ENCODE measurements at places on chromosomes 1 and 21.

- no peak for DNase-seq
Observed at GRCh38 chr1:228274452-228275178, 66.8 kb downstream of the OBSCN start.

DNA sequence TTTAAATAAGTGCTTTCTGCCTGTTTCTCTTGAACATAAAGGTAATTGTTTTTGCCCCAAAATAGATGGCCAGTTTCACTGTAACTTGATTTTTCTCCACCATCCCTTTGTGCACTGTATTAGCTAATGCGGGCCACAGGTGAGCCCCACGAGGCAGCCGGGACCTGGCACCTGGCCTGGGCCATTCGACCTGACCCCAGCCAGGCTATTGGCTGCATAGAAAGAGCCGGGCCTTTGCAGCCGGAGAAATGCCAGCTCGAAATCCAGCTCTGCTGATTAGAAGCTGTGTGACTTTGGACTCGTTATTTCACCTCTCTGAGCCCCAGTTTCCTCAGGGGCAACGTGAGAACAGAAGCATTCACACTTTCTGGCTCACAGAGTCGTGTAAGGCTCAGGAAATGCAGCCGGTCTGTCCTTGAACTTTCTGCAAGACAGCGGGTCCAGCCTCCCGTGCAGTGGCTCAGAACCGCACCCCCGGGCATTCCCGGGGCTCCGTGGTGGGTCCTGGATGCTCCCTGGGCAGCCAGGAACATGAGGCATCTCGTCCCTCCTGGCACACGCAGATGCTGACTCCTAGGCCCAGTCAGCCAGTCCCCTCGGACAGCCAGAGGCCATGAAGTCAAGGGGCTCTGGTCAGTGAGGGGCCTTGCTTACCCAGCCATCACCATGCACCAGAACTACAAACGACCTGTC is 37.4 kb upstream of the ACTRT2 start:
- DNase-seq: no peak

DNA sequence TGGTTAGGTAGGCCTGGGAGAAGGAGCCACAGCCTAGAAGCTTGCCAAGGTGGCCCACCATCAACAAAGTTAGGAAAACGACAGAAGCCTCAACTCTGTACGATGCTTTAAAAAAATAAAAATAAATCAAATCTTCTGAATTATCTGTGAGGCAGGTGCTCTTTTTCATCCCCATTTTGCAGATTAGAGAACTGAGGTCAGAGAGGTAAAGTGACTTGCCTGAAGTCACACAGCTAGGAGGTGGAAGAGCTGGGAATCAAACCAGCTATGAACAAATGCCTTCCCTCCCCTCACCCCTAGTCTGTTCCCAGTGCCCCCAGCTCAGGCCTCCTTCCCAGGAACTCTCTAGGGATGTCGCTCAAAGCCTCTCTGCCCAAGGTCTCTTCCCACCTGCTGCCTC is 30.4 kb downstream of the EPHA2 start:
- DNase-seq: no peak

- DNase-seq: peak; percentile 22
Observed at GRCh38 chr1:215793180-215793579, 226.1 kb downstream of the KCTD3 start.

DNA sequence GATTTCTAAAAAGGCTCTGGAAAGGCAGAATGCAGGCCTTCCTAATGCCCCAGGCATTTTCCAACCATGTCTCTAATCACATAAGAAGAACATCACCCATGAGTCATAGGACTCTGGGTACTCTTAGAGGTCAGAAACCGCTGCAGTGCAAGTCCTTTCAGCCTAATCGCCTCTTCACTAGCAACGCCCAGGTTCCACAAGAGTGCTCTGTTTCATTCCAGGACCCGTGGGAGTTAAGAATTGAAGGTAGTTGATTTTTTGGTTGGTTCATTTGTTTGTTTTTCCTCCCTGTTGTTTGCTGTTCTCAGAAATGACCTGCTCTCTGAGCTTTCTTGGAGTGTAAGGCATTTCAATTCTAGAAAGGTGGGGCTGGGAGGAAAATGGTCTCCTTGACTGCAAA is 123.2 kb downstream of the NR5A2 start:
- DNase-seq: peak; percentile 51

DNA sequence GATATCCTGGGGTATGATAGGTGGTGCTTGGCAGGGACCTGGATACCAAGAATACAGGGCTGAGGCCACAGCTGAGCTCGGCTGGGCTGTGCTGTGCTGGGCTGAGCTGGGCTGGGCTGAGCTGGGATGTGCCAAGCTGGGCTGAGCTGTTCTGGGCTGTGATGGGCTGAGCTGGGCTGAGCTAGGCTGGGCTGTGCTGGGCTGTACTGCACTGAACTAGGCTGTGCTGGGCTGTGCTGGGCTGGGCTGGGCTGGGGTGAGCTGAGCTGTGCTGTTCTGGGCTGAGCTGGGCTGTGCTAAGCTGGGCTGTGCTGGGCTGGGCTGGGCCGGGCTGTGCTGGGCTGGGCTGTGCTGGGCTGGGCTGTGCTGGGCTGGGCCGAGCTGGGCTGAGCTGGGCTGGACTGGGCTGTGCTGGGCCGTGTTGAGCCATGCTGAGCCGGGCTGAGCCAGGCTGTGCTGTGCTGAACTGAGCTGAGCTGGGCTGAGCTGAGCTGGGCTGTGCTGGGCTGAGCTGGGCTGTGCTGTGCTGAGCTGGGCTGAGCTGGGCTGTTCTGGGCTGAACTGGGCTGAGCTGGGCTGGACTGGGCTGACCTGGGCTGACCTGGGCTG is 94.7 kb upstream of the ACTRT2 start:
- DNase-seq: no peak

DNA sequence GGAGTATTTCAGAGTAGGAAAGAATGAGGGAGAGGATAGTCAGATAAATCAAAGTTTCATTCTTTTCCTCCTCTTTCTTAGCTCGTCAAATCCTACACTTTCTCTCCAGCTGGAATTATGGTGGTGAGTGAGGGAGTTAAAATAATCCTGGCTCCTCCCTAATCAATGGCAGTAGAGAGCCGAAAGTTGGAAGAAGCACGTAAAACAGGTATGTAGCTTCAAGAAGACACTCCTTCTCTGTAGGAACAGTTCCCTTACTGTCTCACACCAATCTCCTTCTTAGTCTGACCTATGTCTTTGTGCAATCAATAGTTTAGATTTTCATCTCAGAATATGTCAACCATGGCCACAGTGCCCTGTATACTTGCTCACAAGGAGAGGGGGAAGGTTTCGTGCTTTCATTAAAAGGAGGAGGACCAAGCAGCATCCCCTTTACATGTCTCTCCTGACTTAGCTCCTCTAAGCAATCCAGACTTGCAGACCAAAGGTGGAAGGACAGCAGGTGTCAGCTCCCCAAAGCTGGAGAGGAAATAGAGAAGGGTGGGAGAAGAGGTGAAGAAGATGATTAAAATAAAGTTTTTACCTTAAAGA is 878 bp downstream of the MINDY1 start:
- DNase-seq: peak; percentile 25

GRCh38 chr1:39737546-39738169 is 1.0 kb upstream of the PPIE start:
- no peak for DNase-seq

- DNase-seq: no peak
Observed at GRCh38 chr1:233656032-233656635, 42.2 kb downstream of the KCNK1 start.

GRCh38 chr1:47172782-47173181 is 17.1 kb downstream of the PDZK1IP1 start:
- no peak for DNase-seq

GRCh38 chr1:174789399-174789798 is 210.3 kb upstream of the CACYBP start:
- no peak for DNase-seq

DNA sequence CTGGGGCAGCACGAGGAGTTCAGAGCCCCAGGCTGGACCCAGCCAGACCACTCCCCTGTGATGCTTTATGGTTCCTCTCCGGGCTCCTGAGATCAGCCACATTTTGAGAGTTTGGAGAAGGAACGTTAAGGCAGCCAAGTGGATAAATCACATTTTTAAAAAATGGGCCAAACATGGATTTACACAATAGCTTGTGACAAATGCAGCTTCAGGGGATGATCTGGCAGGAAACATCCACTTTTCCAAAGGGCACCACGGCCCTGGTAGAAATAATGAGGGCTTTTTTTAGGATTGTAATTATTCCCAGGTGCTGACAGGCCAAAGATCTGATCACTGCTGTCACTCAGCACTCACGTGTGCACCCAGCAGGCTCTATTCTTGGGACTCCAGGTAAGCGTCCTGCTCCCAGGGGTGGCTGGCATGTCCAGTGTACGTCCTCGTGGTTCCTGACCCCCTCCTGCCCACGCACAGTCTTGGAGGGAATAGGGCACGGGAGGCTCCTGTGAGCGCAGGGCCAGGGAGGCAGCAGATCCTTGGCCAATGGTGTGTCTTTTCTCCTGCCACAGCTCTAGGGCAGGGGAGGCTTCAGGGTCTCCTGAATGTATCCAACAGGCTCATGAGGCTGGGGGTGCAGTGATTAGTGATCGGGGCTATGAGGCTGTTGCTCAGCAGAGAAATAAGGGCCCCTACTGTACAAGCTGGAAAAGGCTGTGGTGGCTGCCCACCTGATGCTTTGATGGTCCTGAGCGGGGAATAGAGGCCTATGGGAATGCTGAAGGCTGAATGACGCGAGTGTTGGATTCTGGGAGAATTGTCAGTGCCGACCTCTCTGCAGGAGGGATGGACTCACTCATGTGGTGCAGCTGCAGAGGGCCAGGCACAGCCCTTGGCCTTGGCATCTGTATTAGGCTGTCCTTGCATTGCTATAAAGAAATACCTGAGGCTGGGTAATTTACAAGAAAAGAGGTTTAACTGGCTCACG is 415.7 kb downstream of the PTPRU start:
- no peak for DNase-seq

DNA sequence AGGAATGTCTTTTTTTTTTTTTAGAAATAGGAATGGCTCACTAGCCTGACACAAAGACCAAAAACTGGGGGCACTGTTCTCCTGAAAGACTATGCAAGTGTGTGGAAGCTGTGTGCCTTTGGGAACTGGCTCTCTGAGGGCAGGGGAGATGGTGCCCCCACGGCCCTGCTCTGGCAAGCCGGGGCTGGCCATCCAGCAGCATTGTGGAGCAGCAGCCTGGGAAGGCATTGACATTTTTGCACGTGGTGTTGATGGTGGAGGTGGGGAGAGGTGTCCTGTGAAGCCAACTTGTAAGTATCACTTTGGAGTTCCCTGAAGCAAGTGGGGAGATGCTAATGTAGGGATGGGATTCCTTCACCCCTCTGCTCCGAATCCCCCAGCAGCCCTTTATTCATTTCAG is 460.1 kb downstream of the RPS6KC1 start:
- no peak for DNase-seq

DNA sequence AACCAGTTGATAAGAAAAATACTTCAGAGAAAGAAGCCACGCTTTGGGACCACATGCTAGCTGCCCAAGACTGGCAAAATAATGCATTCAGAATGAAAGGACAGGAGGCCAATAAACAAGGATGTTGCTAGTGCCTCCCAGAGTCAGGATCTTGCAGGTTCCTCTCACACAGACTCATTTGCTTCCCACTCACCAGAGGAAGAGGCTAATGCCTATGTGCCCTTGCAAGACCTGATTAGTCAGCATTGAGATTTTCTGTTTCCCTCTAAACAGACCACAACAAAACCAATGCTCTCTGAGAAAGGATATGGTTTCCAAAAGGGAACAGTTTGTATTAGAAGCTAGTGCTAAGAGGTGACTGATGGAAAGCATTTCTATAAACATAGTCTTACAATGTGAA is 85.7 kb downstream of the NRDC start:
- DNase-seq: peak; percentile 5

DNA sequence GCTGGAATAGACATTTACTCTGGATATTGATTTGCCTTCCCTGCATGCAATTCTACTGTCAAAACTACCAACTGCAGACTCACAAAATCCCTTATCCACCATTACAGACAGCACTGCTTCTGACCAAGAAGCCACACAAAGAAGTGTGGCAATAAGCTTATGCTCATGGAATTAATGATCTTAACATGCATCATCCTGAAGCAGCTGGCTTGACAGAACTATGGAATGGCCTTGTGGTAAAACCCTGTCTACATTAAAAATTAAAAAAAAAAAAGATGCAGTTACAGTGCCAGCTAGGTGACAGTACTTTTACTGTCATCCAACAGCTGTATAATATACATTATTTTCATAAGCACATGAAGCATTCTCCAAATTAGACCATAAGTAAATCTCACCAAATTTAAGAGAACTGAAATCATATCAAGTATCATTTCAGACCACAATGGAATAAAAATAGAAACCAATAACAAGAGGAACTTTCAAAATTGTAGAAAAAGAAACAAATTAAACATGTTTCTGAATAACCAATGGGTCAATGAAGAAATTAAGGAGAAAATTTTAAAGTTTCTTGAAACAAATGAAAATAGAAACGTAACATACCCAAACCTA is 70.7 kb downstream of the SCMH1 start:
- DNase-seq: no peak

DNA sequence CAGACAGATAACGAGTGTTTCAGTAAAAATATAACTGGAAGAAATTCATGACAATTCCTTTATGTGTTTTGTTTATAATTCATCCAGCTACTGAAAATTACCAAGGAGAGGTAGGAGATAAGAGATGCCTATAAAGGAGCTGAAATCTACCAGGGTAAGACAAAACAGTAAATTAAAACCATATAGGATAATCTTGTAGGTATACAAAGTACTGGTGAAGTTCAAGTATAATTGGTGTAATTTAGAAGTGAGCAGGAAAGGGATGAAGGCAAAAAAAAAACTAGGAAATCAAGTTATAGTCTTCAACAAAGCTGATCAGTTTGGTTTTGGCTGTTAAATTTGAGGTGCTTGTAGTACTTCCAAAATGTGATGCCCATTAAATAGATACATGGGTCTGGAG is 1.2 kb upstream of the WARS2 start:
- no peak for DNase-seq

GRCh38 chr1:169146576-169147214 is 40.2 kb downstream of the ATP1B1 start:
- DNase-seq: no peak

- no peak for DNase-seq
Observed at GRCh38 chr1:158426137-158426536, at the start of gene OR10K2. Gene OR10K2, minus strand, starts transcription at chr1:158426237. Its CDS starts 5,371 bp downstream, at chr1:158420866.

DNA sequence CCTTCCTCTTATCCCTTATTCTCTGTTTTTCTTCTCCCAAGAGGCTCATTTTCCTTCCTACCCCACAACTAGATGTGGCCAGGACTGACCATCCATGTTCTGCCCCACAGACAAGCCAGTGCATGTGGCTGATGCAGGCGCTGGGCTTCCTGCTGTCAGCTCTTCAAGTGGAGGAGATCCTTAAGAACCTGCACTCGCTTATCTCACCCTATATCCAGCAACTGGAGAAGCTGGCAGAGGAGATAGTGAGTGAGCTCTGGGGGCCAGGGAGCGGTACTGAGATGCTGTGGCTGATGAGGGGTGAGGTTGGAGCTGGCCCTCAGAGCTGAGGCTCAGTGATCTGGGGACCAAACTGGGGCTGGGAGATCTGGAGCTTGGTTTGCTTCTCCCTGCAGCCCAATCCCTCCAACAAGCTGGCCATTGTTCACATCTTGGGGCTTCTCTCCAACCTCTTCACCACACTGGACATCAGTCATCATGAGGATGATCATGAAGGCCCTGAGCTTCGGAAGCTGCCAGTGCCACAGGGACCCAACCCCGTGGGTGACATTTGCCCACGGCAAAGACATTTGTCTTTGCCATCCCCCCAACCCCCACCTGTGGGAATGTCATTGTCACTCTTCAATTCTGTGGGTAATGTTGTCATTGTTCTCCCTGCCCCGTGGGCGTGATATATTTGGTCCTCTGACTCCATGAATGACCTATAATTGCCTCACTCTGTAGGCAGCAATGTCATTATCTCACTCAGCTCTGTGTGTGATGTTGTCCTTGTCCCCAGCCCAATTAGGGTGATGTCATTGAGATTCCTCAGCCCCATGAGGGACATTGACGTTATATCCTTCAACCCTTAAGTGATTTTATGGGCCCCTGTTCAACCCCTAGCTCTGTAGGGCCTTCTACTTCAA is 11.2 kb upstream of the DPH2 start:
- no peak for DNase-seq
